ENCODE measurements at places on chromosomes 6 and 20.

DNA sequence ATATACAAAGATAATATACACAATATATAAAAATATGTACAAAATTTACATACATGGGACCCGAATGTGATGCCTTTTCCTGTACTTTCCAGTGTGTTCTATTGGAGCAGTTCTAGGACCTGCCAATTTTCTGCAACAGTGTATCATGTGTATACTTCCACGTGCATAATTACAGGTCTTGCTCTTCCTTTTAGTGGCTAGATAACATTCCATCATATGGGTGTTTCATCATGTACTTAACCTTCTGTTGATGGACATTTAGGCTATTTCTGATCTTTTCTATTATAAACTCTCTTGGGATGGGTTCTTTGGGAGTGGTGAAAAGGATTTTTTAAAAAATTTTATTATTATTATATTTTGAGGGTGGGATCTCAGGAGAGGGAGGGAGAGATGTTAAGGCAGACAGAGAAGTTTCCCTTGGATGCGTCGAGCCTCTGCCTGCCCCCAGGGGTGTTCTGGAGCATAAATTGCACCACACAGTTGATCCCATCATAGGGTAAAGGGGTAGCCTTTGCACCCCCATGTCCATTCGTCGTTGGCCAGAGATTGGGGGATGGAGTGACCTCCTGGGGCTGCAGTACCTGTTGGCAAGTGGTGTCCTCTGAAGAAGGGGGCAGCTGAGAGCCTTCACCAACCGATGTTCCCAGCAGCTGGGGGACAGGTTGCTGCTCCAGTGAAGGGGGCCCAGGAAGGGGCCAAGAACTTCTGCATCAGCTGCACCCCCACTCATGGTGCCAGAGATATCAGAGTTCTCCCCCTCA lies 110.3 kb downstream of the TOX2 start:
- DNase-seq: no peak

DNA sequence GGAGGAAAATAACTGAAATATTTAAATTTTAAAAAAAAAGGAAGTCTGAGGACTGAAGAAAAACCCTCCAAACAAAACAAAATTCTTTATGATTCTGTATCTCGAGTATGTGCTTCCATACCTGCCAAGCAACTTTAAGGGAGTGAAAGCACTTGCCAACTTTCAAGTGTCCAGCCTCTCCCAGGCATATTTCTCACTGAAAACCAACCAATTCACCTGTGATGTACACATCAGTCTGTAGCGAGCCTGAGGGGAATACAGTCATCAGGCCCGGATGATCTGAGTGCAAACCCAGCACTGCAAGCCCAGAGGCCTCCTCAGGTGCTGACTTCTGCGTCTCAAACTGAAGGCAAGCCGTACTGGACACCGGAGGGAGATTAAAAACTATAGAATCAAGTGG lies 164.8 kb upstream of the NT5E start:
- DNase-seq: no peak

- DNase-seq: no peak
Measured at GRCh38 chr6:126660376-126660775, 320.5 kb downstream of the CENPW start.

DNA sequence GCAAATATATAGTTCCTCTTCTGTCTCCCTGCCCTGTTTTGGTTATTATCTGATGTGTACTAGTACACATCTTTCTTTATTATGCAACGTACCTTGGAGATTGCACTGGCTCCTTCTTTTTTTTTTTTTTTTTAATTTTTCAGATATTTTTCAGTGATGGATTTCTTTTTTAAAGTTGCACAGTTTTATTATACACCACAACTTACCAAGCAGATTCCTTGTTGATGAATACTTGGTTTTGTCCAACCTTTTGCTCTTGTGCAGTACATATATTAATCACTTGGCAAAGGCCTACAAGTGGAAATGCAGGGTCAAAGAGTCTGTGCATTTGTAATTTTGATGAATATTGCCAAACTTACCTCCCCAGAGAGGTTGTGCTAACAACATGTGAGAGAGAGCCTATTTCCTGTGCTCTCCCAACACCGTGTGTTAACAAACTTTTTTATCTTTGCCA lies 50.1 kb upstream of the RNF24 start:
- no peak for DNase-seq

- no peak for DNase-seq
Measured at GRCh38 chr20:45410887-45411286, 2.8 kb downstream of the DBNDD2 start.

DNA sequence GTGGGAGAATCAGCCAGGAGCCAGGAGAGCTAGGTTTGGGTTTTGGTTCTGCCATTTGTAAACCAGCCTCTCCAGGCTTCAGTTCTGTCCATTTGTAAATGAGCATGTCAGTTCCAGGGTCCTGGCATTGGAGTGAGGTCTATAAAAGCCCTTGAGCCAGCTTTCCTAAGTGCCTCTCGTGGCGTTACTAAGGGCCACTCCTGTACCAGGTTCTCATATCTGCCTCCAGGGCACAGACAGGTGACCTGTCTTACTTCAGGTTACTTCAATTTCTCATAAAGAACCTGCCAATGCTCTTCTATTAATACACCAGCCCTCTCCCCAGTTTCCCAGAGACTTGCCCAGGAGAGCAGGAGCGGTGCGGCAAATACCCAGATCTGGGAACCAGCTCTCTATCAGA lies 101.9 kb downstream of the VEGFA start:
- DNase-seq: no peak

GRCh38 chr20:32189691-32190615 lies 17.6 kb downstream of the PLAGL2 start:
- no peak for DNase-seq

DNA sequence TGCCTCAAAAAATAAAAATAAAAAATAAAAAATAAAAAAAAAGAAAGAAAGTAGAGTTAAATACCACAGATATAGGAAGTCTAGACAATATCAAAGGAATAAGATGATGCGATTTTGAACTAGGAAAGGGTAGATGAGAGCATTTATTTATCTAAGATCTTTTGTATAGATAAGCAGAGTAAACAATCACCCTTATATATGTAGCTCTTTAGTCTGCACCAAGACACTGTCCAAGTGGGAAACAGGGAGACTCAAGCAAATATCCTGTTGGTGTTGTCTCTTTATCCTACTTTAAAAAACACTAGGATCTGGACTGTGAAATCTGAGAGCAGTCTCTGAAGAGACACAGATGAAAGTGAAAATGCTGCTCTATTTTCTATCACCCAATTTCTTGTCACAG lies 587.0 kb upstream of the FLRT3 start:
- no peak for DNase-seq

- no peak for DNase-seq
Measured at GRCh38 chr6:34522761-34523160, 33.4 kb downstream of the SPDEF start.

DNA sequence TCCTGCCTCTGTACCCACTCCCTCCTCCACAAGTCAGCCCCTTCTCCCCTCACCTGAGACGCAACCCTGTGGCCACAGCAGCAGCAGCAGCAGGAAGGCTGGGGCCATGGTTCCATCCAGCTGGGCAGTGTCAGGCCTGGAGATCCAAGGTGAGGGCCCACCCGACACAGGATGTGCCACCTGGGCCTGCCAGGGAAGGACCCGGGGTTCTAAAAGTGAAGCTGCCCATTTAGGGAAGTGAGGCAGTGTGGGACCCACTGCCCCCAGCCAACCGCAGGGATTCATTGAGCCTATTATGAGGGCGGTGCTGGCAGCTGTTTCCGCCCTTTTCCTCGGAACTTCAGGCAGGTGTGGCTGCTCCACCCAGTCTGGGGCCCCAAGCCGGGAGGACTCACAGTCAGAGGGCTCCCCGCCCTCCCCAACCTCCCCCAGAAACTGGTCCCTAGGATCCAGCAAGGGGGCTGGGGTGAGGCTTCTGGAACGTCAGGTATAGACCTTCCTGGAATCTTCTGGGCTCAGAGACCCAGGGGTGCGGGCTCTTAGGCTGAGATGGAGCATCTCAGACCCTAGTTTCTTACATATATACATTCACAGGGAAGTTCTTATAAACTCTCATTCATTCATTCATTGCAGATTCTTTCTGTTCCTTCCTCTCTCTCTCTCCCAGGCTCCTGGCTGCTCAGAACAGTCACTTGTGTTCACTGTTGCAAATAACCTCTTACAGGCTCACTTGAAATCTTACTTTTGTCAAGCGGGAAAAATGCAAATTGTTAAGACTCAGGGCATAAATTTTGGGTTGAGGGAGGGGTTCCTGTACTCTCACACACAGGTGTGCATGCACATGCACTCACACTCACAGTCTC lies at the start of gene TREML2:
TREML2 (minus strand) TSS at position 249 of the 863 bp plus-strand sequence; CDS start at position 108, 141 bp downstream.
- no peak for DNase-seq

DNA sequence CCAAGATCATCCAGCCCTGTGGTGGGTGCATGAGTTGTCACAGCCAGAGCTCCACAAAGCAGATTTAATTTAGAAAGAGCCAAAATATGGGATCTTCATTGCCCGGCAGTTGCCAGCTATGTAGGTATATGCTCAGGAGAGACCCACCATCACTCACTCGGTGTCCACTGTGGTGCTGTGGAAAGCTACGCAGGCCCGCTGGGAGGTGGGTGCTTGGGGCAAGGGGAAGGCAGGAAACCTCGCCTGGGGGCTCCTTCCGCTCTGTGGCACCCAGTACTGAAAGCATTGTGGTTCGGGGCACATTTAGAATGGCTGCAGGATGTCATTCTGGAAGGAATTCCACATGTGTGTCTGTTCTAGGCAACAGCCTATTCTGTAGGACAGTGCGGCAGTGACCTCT lies 259.9 kb downstream of the TAF4 start:
- DNase-seq: no peak

GRCh38 chr20:20051767-20052073 lies 546 bp downstream of the CRNKL1 start:
- DNase-seq: no peak

- DNase-seq: no peak
Measured at GRCh38 chr20:54345301-54345724, 130.1 kb upstream of the DOK5 start.

DNA sequence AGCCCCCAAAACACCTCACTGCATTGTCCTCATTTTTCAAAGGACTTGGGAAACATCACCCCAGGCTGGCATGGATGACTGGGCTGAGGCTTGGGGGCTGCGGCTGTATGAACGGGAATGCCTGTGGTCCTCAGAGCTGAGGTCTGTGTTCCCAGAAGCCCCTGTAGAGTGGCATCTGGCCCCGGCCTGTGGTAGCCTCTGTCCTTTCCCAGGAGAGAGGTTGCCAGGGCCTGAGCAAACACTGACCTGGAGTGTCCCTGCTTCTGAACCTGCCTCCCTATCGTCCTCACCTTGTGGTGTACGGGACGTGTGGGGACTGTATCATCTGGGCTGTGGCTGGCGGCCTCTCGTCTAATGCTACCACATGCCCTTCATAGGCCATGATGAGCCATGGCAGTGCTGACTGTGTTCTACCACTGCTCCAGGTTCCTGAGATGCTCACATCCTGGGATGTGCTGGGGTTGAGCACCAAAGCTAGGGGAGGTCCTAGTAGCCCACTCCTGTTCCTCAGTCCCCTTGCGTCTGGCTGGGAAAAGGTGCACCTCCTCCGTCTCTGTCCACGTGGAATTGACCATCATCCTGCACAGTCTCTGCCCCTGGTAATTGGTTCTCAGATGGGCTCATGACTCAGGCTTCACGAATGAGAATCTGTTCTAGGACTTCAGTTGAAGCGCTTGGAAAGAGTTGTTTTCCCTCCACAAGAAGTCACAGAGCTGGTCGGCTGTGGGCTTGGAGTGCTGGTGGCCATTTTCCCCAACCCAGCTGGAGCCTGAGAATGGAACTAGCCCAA lies 27.6 kb downstream of the PHACTR3 start:
- DNase-seq: no peak
